ENCODE measurements at places on chromosomes 11 and 22.

DNA sequence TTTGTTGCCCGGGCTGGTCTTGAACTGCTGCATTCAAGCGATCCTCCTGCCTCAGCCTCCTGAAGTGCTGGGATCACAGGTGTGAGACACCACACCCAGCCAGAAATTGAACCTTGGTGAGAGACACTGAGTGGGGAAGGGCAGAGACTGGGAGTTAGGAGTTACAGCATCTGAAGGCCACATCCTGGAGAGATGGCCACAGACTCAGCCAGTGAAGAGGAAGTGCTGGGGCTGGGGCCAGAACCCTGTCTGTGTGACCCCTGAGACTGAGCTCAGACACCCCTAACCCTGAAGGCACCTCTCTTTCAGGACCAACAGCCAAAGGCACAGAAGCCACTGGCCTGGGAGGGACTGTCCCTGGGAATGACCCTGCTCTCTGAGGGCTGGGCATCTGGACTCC, 33.8 kb downstream of the TXN2 start:
- no peak for DNase-seq

GRCh38 chr11:13876423-13876822, 86.1 kb upstream of the SPON1 start:
- DNase-seq: no peak

DNA sequence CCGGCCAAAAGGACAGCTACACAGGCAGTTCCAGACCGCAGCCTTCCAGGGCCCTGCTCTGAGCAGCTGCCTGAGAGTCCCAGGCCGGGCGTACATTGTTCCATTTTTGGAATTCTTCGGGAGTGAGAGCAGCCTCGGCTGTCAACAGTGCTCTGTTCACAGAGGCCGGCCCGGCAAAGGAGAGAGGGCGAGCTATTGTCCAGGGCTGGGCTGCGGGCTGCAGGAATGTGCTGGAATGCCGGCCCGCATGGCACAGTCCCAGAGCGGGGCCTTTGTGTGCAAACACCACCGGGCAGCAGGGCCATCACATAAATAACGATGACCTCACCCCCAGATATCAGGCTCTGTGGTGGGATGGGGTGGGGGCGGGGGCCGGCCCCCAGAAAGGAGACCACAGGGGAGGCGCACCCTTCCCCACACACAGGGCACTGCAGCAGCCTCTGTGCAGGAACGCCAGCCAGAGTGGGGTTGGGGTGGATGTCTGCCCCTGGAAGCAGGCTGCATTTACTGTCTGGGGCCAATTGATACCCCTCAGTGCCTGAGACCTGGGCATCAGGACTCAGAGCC, 15.8 kb downstream of the LINC01488 start:
- DNase-seq: no peak

GRCh38 chr11:46612326-46612725, 4.7 kb downstream of the HARBI1 start:
- DNase-seq: no peak
